Large intestine (tissue), 12 donors: ENCODE measurements at places on chromosomes 12 and 14.

GRCh38 chr12:115096588-115097397, 412.8 kb upstream of the TBX3 start:
- no peak for DNase-seq

DNA sequence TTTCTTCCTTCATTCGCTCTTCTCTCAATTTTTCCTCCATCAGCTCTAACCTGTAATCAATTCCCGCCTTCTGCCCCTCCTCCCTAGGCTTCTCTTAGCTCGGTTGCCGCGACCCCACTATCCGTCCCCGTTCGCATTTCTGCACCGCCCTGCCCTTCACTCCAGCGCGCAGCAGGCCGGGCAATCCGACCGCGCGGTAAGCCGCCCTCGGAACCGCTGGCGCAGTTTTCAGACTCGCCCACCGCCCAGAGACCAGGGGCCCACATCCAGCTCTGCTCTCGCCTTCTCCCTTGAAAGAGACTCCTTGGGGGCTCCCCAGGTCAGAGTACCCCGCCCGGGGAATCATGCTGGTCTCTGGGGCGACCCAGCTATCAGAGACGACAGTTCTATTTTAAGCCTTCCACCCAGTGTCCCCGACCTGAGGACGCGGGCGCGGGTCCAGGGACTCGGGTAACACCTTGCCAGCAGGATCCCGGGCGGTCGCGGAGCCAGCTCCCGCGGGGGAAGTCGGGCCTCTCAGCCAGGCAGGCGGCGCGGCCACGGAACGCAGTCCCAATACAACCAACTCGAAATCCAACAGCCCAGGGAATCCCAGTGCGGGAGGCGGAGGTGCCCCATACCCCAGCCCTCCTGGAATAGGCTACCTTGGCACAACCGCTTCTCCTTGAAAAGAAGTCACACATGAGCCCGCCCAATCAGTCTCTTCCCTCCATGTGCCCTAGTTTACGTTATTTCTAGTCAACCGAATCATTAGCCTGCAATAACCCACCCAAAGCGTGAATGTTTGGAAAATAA, 5.7 kb upstream of the SLC38A4 start:
- peak; percentile 9 for DNase-seq

GRCh38 chr14:93720076-93720815, 68.0 kb downstream of the PRIMA1 start:
- DNase-seq, result no peak

DNA sequence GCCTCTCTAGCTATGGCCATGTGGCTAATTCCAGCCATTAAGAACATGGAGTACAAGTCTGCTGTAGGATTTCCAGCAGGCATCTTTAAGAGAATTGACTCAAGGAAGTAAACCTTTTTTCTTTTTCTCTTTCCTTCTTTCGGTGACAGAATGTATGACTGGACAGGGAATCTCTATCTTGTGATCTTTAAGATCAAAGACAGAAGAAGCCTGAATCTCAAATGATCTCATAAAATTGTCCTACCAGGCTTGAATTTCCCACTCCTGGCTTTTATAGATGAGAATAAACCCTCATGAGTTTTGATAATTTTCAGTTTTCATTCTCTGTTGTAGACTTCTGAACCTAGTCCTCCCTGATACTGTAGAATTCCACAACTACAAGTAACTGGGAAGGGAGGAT, 11.4 kb downstream of the DUSP6 start:
- DNase-seq, result no peak

- peak; percentile 34 for DNase-seq
Measured at GRCh38 chr14:30698463-30698862, 76.3 kb downstream of the SCFD1 start.

- DNase-seq, result no peak
Measured at GRCh38 chr14:72513965-72514659, 379.8 kb downstream of the DPF3 start.

GRCh38 chr12:7645395-7646177, 20.1 kb downstream of the APOBEC1 start:
- DNase-seq, result no peak

DNA sequence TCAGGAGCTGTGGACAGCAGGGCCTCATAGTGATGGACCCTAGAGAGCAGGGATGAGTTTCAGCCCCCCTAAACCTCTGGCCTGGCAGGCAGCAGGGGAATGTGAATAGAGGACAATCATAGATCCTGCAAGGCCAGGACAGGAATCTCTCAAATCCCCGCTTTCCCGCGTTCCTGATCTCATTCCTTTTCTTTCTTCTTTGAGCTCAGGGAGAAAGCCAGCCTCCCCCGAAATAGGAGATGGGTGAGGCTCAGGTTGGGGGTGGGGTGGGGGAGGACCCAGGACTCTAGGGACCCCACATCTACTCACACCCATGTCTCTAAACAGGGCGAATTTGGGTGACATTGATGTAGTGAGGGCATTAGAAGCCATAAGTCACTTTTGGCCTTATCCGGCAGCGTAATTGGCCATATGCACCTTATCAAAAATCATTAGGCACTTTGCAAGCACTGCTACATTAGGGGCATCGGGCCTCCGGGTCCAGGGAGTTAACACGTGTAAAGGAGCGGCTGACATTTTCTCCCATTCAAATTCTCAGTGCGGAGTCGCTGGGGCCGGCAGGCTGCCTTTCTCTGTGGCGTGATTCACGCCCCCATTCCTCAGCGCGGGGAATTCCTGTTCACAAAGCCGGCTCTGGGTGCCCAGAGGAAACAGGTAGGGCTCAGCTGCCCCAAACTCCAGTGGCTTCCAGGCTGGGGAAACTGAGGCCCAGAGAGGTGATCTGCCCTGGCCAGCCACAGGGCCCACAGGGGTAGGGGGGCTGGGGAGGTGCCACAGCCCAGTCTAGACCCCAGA, 1.5 kb downstream of the LHX5 start:
- no peak for DNase-seq

DNA sequence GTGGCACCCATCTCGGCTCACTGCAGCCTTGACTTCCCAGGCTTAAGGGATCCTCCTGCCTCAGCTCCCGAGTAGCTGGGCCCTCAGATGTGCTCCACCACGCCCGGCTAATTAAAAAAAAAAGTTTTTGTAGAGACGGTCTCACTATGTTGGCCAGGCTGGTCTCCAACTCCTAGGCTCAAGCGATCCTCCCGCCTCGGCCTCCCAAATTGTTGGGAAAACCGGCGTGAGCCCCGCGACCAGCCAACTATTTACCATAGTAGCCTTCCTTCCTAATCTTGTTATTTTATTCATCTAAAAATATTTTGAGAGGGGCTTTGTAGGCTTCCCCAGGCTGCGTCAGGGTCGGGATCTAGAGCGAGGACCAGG, 25.4 kb upstream of the YY1 start:
- DNase-seq, result peak; percentile 19

GRCh38 chr14:81565441-81566290, 32.0 kb upstream of the SEL1L start:
- no peak for DNase-seq

- no peak for DNase-seq
Measured at GRCh38 chr12:80761838-80762237, 45.1 kb downstream of the MYF5 start.

DNA sequence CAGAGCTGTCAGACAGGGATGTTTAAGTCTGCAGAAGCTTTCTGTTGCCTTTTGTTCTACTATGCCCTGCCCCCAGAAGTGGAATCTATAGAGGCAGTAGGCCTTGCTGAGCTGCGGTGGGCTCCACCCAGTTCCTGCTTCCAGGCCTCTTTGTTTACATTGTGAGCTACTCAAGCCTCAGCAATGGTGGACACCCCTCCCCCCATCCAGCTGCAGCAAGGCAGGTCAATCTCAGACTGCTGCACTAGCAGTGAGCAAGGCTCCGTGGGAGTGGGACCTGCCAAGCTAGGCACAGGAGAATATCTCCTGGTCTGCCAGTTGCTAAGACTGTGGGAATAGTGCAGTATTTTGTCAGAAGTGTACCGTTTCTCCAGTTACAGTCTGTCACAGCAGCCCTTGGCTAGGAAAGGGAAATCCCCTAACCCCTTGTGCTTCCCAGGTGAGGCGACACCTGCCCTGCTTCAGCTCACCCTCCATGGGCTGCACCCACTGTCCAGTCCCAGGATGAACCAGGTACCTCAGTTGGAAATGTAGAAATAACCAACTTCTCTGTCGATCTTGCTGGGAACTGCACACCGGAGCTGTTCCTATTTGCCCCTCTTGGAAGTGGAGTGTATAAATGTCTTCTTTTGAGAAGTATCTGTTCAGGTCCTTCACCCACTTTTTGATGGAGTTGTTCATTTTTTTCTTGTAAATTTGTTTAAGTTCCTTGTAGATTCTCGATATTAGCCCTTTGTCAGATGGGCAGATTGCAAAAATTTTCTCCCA, 213.5 kb upstream of the SLC38A2 start:
- peak; percentile 52 for DNase-seq
